ENCODE measurements at places on chromosomes 6 and 20.

DNA sequence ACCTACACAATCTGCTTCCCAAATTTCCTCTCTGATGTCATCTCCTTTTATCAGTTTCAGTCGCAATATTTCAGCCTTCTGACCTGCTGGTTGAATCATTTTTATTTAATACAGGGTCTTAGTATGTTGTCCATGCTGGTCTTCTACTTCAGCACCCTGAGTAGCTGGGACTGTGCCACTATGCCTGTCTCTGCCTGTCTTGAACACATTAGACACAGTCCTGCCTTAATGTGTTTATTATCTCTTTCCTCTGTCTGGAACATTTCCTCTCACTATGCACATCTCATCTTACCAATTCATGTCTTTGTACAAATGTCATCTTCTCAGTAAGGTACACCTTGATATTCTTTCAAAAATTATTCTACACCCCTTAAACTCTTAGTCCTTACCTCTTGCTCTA, 106.5 kb downstream of the THEMIS start:
- no peak for DNase-seq

- DNase-seq = no peak
Observed at GRCh38 chr6:82567621-82568020, 204.0 kb downstream of the TPBG start.

- no peak for DNase-seq
Observed at GRCh38 chr6:32833664-32834063, 4.9 kb downstream of the TAP2 start.

- DNase-seq = no peak
Observed at GRCh38 chr6:105985816-105986632, 100.1 kb upstream of the PRDM1 start.

DNA sequence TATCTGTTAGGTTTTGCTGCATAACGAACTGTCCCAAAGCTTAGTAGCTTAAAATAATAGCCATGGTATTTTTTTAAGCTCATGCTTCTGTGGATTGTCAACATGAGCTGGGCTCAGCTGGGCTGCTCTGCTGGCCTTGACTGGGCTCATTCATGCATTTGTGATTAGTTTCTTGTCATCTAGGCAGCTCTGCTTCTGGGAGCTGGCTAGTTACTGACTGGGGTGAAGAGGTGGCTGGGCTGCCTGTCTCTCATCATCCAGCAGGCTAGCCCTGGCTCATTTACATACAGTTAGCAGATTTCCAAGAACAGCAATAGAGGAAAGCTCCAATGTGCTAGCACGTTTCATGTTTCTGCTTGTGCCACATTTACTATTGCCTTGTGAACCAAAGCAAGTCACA, 165.1 kb upstream of the PCSK2 start:
- DNase-seq = no peak

- no peak for DNase-seq
Observed at GRCh38 chr20:25116739-25117458, 35.0 kb upstream of the VSX1 start.

GRCh38 chr6:82006027-82006738, 241.4 kb downstream of the IBTK start:
- no peak for DNase-seq

- DNase-seq = no peak
Observed at GRCh38 chr6:157984686-157985225, 3.1 kb downstream of the SYNJ2 start.

- no peak for DNase-seq
Observed at GRCh38 chr6:118333772-118334171, 214.3 kb upstream of the PLN start.

DNA sequence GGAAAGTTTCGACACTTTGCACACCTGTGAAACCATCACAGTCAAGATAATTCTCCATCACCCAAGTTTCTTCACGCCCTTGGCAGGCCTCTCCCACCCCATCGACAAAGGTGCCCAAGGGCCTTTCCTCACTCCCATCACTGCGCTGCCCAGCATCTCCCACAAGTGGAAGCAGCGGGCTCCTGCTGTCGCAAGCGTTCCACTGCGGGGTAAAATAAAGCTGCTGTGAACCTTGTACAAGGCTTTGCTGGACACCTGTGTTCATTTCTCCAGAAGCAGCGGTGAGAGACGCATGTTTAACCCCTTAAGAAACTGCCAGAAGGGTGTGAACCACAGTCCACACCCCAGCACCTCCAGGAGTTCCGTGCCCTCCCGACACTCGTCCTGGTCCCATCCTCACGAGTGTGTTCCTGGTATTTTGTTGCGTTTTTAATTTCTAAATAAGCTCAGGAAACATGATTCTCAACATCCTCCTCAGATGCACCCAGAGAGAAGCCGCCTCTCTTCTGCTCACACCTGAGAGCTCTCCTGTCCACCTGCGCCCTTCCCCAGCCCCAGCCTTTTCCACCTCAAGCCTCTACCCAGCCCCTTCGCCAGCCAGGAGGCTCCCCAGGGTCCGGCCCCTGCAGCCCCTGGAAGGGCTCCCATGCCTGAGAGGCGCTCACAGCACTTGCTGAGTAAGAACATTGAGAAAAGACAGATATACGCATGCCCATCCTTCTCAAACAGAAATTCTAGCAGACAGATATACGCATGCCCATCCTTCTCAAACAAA, 97.5 kb downstream of the TAF4 start:
- DNase-seq = no peak

DNA sequence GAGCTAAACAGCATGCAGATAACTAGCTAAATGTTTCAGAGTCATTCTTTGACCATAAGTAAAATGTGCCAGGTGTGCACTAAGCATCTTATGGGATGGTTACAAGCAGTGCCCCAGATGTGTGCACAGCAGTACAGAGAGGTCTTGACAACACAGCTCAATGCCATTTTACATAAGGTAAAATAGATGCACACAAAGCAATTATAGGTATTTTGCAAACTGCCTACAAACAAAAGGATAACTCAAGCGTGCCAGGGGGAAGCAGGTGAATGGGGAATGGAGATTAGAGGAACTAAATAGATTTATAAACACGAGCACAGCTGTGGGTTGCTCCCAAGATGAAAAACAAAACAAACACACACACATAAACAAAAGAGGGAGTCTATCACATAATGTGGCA, 64.8 kb downstream of the SLC2A10 start:
- no peak for DNase-seq

DNA sequence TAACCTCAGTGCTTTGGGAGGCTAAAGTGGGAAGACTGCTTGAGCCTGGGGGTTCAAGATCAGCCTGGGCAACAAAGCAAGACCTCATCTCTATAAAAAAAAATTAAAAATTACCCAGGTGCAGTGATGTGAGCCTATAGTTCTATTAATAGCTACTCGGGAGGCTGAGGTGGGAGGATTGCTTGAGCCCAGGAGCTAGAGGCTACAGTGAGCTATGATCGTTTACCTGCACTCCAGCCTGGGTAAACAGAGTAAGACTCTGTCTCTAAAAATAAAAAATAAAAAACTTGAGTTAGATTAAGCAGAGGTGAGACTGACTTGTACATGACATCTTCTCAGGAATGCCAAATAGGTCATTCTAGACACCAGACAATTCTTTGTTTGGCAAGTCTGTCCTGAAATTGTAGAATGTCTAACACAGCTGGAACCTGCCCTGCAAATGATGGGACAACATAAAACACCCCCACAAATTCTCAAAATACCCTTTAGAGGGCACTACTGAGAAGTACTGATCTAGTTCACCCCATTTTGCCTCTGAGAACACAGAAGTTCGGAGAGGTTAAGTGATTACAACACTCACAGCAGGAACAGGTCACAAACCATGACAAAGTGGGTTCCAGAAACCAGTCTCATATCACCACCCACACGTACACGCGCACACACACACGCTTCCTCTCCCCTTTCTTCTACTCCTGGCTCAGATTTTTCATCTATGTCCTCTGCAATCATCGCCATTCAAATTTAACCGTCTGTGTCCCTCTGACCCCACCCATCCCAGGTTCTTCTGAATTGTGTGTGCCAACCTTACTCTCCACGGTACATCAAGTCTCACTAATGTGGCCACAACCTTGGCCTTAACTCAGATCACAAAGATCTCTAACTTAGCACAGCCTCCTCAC, 38.3 kb downstream of the ARHGAP18 start:
- DNase-seq = no peak

DNA sequence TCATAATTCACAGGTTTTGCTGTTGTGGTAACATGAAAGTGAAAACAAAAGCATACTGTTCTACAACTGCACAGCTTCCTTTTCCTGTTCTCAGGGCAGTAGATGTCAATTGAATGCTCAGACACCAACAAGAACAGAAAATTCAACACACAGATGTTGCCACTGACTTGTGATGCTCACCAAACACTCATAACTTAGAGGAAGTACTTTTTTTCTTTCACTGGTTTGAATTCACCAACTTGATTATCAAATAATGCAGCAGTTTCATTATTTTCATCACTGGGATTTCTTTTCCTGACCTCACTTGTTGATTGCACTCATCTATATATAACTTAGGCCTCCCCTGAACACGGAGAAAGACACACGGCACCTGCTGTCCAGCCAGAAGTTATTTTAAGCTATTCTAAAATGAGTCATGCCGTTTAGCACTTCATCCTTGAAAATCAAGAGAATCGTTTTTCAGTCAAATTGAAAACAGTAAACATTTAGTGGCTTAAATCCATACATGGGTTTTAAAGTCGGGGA, 949 bp downstream of the TXLNB start:
- no peak for DNase-seq

DNA sequence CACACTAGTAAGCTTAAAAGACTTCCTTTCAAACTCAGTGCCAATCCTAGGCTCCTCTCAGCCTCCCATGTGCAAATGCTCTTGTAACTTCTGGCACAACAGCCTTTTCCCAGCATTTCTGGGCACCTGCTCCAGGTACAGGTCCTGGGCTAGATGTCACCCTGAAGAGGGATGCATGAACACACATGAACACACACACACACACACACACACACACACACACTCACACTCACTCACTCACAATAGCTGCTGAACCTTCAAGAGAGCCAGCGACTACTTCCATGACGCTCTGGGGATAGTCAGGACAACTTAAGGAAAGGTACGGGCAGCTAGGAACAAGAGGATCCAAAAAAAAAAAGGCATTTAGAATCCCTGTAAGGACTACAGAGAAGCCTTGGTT, 122.8 kb downstream of the INSM1 start:
- no peak for DNase-seq

DNA sequence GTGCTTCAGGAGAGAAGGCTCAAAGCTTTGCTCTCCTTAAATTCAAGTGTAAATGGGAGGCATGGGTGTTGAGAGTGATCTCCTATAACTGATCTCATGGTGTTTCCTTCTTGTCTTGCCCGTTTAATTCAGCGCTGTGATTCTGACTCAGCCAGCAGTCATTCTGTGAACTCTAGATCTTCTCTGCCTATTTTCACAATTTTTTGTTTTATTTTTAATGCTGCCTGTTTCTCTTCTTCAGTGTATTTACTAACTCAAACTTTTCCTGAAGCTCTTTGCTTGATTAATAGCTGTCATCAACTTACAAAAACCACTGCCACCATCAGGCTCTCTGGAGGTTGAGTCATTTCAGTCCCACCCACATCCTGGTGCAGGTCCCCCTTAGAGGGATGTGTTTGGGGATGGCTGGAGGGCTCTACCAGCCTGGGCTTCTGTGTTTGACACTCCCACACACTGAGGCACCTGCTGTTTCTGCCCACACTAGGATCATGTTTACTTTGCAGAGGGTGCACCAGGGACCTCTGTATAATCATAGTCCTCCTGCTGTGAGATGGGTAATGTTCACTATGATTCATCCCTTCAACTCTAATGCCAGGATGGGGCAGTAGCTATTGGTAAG, 94.0 kb downstream of the SHLD1 start:
- no peak for DNase-seq

DNA sequence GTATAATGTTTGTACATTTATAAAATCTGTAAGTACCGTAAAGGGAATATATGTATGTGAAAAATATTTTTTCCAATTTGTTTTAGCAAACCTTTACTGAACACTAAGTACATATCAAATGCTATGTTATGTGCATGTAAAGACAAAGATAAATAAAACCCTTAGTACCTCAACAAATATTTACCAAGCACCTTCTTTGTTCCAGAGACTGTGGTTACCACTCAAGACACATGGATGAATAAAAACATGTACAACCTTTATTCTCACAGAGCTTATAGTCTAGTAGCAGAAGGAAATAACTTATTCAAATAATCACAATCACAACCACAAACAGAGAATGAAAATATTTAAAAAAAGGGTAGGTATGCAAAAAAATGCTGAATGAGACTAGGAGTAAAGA, 17.5 kb downstream of the TMX4 start:
- DNase-seq = no peak

DNA sequence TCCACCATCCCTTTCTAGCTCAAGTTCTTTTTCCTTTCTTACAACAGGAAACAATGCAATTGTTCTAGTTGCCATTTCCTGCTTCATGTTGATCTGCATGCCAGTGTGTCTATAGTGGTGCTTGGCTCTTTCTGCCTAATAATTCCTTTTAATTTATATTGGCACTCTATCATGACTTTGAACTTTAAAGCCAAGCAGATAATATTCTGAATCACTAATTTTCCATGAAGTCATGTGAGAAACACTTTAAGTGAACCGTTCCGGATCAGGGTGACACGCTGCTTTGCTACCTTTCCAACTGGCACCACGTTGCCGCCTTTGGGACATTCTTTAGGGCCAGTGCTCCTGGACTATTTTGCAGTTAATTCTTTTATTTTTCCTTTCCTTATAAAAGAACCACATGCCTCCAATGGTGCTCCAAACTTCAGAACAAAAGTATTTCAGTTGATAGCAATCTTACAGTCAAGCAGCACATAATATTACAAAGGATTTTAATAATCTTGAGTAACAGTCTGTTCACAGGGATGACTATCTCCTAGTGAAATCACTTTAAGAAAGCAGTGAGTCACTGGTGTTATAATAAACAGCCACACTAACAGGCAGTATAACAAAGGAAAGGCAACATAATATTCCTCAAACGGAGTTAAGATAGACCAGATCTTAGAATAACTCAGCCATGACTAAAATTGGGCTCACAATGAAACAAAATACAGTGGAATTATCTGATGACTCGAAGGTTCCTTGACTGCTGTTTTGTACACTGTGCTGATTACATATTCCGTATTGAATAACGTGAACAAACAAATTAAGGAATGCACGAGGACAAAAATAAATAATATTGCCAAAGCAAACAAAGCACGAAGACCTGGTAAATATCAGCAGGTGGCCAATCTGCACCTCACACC, 19.0 kb upstream of the BLOC1S5 start:
- no peak for DNase-seq

DNA sequence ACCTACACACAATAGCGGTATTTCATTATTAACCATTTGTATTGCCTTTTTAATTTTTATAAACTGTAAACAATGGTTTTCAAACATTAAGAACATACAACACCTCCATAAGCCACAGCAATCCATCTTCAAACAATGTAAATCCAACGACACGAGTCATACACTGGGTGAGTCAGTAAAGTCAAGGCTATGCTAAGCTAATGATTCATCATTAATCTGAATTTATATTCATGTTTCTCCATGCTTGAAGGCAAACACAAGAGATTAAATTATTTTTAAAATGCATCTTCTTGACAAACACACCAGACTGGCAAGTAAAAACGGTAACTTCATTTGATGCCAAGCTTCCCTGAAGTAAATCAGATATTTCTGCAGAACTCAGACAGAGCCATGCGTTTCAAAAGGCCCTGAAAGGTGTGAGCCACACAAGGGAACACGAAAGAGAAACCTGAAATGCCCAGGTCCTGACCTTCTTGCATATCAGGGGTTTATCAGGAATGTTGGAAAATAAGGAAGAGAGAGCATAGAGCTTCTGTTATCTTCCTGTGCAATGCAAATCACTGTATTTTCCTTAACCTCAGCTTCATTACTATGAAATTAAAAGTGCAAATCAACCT, 162.5 kb downstream of the ALDH8A1 start:
- DNase-seq = no peak

- no peak for DNase-seq
Observed at GRCh38 chr6:16540804-16541752, 220.2 kb downstream of the ATXN1 start.

GRCh38 chr6:125259354-125259736, 42.4 kb downstream of the HDDC2 start:
- DNase-seq = no peak

Data from activated naive CD4-positive, alpha-beta T cell (primary cell).